ENCODE measurements at places on chromosomes 4 and X.
A peak's percentile ranks its signal among the peaks of the same experiment; 100 is the strongest.

DNA sequence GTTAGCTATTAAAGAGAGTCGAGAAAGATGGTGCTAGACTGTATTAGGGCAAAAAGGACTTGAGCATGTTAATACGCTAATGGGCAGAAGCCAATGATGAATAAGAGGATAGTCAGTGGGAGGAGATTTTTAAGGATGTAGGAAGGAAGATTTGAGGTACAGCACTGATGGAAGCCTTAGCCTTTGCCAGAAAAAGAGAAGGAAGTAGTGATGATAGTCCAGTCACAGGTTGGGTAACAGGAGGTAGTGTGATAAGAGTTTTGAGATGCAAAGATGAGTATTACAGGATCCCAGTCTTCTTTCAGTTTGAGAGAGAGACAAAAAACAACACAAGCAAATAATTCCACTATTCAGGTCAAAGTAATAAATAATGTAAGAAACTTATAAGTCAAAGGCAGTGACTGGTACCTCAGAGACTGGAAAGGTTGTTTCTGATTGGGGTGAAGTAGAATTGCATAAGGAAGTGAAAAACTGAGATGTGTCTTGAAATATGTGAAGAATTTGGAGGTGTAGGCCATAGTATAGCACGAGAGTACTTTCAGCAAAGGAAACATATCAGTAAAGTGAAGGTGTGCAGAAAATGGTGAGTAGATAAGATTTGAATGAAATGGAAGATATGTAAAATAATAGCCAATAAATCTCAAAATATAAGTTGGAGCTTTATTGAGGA lies 22.1 kb upstream of the NDNF start:
- DNase-seq: no peak

- DNase-seq: peak; percentile 76
These were observed 31.4 kb upstream of the NKX6-1 start for GRCh38 chr4:84530454-84530853.

- peak; percentile 81 for DNase-seq
These were observed 1.3 kb upstream of the CITED1 start for GRCh38 chrX:72306851-72307645.

GRCh38 chrX:38548508-38548907 lies 12.8 kb upstream of the TSPAN7 start:
- DNase-seq: no peak

DNA sequence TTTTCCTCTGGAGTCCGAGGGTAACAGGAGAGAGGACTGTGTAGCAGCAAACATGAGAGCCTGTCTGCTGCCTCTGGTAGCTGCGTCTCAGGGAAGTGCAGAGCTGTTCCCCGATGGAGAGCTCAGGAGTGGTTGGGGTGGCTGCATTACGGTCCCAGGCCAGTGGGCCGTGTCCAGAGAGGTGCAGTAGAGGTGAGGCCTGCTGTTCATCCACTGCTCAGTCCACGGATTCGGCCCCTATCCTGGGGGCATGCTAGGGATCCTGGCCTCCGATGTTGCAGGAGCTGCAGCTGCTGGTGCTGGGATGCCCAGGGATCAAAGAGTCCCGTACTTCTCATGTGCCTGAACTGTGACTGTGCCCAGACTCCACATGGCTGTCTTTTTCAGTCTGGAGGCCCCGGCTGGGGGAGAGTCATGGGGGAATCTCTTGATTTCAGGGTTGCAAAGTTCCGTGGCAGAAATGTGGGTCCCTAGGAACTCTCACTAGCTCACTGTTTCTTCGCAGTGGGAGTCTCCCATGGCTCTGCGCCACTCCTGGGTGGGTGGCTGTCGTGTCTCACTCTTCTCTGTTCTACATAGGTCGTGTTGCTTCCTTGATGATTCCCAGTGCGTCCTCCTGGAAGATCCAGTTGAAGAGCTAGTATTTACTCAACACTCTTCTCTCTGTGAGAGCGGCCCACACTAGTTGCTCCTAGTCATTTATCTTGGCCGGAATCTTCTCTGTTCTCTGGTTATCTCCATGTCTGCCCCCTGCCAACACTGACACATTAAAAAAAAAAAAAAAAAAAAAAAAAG lies 109.5 kb upstream of the CENPE start:
- DNase-seq: peak; percentile 46

GRCh38 chr4:36189511-36190226 lies 54.6 kb downstream of the ARAP2 start:
- DNase-seq: no peak

GRCh38 chrX:41629539-41629938 lies 59.2 kb upstream of the GPR34 start:
- DNase-seq: no peak

DNA sequence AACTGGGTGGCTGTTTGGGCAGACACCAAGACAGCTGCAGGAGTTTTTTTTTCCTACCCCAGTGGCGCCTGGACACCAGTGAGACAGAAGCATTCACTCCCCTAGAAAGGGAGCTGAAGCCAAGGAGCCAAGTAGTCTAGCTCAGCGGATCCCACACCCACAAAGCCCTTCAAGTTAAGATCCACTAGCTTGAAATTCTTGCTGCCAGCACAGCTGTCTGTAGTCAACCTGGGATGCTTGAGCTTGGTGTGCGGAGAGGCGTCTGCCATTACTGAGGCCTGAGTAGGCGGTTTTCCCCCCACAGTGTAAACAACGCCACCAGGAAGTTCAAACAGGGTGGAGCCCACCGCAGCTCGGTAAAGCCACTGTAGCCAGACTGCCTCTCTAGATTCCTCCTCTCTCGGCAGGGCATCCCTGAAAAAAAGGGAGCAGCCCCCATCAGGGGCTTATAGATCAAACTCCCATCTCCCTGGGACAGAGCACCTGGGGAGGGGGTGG lies 171.4 kb downstream of the ARHGEF9 start:
- DNase-seq: peak; percentile 26

GRCh38 chr4:141614878-141615586 lies 21.4 kb upstream of the IL15 start:
- DNase-seq: no peak

DNA sequence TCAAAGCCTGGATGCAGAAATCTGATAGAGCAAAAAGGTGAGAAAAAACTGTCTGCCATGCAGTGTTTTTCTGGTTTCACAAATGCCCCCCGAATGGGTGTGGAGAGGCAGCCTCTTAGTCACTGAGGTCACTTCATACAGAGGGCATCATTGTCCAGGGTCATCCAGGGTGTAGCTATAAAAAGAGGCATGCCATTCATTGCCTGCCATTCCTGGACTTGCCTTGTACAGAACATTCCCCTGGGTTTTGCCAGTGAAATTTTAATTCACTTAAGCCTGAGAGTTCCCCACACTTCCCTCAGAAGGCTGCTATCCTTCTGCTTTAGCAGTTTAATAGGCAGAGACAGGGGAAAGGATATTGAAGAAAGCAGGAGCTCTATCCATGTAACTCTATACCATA lies 230.3 kb downstream of the UNC5C start:
- DNase-seq: peak; percentile 96

GRCh38 chr4:78621395-78621794 lies 69.8 kb downstream of the ANXA3 start:
- no peak for DNase-seq

DNA sequence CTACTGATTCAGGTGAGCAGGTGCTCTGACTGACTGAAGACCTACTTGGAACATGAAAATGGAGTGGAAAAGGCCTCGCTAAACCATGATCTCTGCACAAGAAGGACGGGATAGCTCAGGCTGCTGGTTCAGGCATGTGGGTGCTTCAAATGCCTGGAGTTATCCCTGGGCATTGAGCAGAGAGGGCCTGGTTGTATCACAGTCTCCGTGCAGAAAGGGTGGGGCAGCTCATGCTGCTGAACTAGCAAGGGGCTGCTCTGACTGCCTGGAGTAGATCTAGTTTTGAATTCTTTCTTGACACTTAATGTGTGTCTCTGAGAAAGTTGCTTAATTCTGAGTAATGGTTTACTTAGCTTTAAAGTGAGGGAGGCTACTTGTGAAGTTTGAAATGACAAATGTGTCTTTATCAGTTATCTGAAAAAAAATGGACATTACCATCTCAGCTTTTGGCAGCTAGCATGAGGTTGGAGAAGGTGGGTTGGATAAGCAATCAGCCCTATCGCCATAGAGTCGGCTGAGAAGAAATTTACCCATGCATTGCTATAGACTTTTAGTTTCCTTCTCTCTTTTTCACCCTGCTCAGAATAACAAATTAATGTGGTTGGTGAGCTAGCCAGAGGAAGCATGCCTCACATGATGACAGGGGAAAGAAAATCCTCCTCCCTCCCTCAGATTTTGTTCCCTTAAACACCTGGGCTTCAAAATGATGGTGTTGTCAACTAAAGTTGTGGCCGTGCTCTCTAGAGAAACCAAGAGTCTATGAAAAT lies 832.4 kb downstream of the STIM2 start:
- no peak for DNase-seq

GRCh38 chr4:109576462-109576861 lies 16.4 kb downstream of the MCUB start:
- DNase-seq: no peak

- no peak for DNase-seq
These were observed 78.9 kb upstream of the SLC4A4 start for GRCh38 chr4:71259911-71260331.

GRCh38 chrX:112696481-112696880 lies 16.7 kb upstream of the LHFPL1 start:
- no peak for DNase-seq

DNA sequence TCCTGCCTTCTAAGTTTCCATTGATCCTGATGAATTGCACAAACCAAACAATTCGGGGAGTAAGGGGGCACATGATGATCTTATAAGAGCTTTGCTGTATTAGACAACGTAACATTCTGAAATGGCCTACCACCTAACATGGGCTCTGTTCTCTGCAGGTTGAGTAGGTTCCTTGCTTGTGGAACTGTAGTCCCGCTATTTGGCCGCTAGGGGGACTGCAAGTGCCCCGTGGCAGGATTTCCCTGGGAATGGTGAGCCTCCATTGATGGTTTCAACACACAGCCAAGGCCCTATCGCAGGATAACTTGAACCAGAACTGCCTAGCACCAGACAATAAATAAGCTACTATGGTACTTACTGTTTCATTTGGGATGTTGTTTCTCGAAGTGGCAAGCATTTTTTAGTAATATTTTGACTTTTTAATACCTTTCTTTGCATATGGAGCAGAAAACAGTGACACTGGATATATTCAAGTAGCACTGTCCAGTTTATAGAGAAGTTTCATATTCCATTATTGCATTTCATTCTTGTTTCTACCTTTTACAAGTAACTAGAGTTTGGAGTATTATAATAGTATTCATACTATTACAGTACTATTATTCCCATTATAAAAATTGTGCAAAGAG lies 11.9 kb downstream of the AR start:
- peak; percentile 29 for DNase-seq

DNA sequence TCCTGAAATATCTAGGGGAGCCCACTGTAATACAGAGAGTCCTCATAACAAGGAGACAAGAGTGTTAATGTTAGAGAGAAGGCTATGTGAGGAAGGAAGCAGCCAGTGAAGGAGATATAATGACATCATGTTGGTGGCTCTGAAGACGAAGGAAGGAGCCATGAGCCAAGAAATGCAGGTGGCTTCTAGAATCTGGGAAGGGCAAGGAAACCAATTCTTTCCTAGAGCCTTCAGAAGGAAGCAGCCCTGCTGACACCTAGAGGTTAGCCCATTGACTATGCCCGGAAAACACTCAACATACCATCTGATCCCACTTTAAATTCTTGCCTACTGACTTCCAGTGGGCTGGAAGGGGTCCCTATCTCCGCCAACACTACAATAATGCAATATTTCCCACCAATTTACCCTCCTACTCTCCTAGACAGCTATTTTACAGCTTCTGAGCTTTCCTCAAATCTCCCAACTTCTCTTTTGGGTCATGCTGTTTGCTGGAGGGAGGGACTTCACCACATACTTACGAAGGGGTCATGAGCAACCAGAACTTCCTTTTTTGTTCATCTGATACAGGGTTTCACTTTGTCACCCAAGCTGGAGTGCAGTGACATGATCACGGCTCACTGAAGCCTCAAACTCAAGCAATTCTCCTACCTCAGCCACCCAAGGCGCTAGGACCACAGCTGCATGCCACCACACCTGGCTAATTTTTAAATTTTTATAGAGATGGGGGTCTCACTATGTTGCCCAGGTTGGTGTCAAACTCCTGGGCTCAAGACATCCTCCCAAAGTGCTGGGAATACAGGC lies 25.2 kb upstream of the G3BP2 start:
- no peak for DNase-seq

DNA sequence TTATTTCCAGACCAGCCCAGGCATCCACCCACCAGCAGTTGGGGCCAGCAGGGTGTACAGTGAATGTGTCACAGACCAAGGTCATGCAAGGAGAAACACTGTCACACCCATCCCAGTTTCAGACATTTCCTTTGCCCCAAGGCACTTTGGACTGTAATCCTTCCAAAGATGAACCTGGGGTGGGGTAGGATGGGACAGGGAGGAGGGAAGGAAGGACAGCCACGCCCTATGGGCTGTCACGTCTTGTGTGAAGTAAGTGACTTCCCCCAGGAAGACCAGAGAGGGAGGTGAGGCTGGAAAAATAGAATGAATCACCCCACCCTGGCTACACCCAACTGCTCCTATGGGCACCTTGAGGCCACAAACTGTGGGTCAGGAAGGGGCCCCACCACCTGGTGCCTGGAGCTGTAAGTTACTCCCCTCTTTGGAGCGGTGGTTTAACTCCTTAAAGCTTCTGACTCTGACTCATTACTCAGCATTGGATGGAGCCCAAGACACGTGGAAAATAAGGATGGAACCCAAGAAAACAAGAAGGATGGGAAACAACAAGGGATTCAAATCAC lies 349.9 kb upstream of the KLF3 start:
- DNase-seq: no peak

GRCh38 chr4:13877626-13878025 lies 250.1 kb upstream of the BOD1L1 start:
- no peak for DNase-seq

Measured in SK-N-DZ (cell line).